ENCODE measurements at places on chromosomes 6 and 20.

GRCh38 chr6:40302856-40303454 lies 284.2 kb downstream of the LRFN2 start:
- no peak for DNase-seq

- no peak for DNase-seq
Measured at GRCh38 chr6:32906539-32906938, 34.3 kb downstream of the HLA-DMB start.

GRCh38 chr6:165186041-165186440 lies 123.4 kb downstream of the C6orf118 start:
- DNase-seq, result no peak

GRCh38 chr6:45684476-45684875 lies 306.7 kb upstream of the SUPT3H start:
- DNase-seq, result no peak

DNA sequence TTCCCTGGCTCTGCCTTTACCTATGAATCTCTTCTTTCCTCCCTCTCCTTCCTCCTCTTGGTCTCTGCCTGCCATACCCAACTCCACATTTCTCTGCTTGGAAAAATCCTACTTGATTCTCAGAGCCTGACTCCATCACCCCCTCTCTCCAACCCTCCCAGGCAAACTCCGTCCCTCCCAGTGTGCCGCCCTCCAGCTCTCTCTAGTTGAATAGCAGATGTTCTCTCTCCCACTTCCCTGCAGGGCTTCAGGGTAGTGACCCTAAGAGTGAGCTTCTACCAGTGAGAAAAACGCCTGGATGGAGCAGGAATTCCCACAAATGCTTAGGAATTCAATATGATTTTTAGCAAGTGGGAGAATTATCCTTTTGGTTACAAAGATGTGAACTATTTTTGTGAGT lies 141.6 kb downstream of the MTHFD1L start:
- no peak for DNase-seq

All from KBM-7 (cell line).